ENCODE measurements at places on chromosomes 4 and X.

GRCh38 chrX:111869639-111870034 lies 6.3 kb upstream of the TRPC5OS start:
- DNase-seq = peak; percentile 54

DNA sequence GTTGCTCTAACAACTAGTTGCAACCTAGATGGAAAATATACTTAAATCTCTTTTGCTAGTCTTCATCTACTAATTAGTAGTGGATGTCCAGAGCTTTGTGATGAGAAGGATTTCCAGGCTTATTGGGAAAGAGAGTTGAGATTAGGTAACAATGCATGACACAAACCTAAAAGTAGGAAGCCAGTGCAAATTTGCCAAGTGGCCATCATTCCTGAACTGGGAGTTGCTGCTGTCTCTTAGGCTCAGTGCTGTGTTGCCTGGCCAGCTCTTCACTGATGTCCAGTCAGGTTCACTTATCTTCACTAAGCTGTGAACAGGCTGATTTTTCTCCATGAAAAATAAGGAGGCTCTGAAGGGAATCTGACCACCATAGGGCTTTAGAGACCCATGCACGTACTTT lies 105.6 kb upstream of the AMOT start:
- peak; percentile 18 for DNase-seq

- DNase-seq = no peak
These were observed 786.1 kb upstream of the AADAT start for GRCh38 chr4:170875868-170876267.

- DNase-seq = no peak
These were observed 9.9 kb upstream of the CT47C1 start for GRCh38 chrX:119062750-119063374.

GRCh38 chr4:176323511-176324160 lies 3.9 kb downstream of the SPCS3 start:
- DNase-seq = no peak

DNA sequence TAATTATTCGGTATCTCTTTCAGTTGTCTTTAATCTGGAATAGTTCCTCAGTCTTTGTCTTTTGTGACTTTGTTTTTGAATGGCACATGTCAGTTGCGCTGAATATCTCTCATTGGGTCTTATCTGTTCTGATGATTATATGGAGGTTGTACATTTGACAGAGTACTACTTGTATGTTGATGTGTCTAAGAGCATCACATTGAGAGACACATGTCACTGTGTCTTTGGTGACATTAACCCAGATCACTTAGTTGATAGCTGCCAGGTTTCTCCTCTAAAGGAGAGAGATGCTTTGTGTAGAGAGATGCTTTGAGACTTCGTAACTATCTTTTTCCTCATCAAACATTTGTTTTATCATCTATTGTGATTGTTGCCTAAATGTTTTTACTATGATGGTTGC lies 92.1 kb downstream of the USP9X start:
- DNase-seq = no peak

GRCh38 chr4:52588097-52588496 lies 71.0 kb downstream of the USP46 start:
- DNase-seq = peak; percentile 42

GRCh38 chr4:183129675-183130074 lies 30.6 kb downstream of the WWC2 start:
- DNase-seq = no peak

DNA sequence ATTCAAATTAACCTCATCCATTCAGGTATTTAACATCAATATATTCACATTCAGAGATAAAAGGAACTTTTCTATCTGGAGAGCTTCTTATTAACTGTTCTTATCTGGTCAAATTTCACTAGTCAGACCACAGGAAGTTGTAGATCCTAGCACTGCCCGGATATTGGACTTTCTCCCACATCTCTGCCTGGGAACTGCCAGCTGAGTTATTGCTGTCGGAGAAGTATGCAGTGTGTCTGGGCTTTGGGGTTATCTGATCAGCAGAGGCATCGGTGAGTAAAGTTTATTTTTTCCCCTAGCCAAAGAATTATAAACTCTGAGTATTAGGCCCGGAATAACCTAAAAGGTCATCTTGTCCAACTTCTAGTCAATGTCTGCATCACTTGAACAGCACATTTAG lies 45.1 kb downstream of the OR13H1 start:
- DNase-seq = no peak

DNA sequence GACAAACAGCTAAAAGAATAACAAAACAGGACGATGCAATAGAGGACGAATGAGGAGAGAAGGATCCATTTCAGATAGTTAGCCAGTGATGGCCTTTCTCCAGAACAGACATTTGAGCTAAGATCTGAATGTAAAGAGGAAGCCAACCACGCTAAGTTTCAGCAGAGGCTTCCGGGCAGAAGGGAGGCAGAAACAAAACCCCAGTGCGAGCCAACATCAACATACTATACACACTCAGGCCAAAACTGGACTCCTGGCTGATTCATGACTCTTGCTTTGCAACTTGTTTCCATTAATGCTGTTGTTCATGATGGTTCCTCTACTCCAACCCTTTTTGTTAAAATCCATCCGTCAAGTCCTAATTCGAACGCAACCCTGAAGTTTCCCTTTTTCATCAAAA lies 730.3 kb downstream of the TRIML1 start:
- DNase-seq = no peak

- peak; percentile 57 for DNase-seq
These were observed 56.6 kb upstream of the WDR1 start for GRCh38 chr4:10173037-10173753.

DNA sequence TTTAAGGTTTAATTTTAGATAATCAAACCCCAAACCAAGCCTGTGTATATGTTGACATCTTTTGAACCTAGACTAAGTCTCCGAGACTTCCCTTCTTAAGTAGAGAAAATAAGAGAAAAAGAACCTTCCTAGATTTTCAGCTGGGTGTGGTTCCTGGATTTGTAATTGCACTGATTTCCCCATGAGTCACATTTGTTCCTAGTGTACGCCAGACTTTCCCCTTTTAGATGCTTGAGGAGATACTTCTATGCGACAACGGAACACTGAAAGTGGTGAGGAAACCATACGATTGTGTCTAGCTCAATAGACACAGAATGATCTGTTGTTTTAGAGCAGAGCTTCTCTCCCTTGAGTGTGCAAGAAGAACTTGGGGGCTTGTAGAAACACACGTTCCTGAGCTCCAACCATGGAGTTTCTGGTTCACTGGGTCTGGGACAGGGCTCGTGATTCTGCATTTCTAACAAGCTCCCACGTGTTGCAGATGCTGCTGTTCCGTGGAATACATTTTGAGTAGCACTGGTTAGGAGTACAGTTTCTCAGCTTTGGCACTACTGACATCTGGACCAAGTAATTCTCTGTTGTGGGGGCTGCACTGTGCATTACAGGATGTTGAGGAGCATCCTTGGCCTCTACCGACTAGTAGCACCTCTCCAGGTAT lies 87.1 kb downstream of the AMELX start:
- peak; percentile 17 for DNase-seq

DNA sequence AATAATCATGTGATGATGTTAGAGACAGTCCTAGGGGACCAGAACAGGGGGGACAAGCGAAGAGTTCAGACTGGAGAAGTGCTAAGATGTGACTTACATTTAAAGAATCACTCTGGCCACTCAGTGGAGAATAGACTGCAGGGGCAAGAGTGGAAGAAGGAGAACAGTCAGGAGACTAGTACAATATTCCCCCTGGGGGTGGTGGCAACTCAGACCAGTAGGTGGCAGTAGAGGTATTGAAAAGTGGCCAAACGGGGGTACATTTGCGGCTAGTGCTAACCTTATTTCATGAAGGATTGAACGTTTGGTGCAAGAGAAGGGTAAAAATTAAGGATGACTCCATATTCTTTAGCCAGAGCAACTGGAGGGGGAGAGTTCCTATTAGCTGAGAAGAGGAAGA lies 2.7 kb upstream of the BMX start:
- DNase-seq = peak; percentile 30

- no peak for DNase-seq
These were observed 11.2 kb downstream of the IRF2 start for GRCh38 chr4:184463158-184463557.

DNA sequence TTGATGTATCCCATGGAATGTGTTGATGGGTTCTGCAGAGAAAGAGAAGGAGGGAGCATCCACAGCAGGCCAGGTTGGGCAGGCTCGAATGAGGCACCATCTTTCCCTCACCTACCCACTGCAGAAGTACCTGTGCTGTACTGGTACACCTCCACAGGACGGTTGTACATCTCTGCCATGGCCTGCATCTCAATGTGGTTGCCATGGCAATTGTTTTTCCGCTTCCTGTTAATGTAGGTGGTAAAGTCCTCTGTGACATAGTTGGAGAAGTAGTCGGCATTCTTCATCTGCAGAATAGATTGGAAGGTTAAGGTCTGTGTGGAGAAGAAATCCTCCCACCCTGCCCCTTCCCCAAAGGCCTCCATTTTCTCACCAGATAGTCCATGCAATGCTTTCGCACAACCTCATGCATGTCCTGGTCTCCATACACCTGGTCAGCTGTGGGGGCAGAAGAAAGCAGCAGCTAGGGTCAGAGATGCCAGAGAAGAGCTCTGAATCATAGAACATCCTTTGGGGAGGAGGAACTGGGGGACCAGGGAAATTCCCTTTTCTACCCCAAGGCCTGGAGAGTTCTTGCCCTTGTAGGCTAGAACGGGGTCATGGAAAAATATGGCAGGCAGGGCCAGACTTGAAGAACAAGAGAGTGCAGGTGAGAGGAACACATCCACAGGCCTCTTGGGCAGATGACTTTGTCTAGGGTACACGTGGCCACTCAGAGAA lies 15.9 kb upstream of the PIM2 start:
- no peak for DNase-seq

GRCh38 chr4:175405961-175406360 lies 406.1 kb downstream of the GPM6A start:
- no peak for DNase-seq

GRCh38 chr4:71634364-71634763 lies 149.5 kb downstream of the GC start:
- DNase-seq = no peak

GRCh38 chr4:184960505-184960971 lies 57.8 kb upstream of the HELT start:
- no peak for DNase-seq

DNA sequence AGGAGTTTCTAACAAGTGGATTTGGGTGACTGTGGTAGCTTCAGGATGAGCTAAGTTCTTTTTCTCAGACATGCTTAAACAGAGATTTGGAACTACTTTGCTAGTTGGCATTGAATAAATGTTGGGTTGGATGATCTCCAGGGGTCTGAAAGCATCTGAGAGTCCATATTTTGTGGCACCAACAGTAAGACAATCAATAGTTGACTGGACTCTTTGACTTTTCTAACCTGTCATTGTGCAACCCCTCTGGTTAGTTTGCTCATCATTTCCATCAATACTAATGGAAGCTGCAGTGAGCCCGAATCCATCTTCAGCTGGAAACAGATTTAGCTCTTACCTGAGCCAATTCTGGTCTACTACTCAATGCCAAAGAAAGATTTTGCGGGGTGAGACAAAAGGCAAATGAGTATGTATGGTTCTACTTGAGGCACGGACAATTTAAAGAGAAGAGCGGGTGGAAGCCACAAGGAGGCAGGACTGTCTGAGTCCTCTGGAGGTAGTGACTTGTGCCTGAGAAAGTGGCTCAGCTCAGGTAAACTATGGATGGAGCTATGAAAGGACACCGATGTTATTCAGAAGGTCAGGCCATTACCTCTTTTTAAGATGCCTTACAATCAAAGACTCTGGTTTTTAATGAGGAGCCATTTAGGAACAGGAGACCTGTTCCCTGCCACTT lies 118.7 kb downstream of the MID1IP1 start:
- no peak for DNase-seq

DNA sequence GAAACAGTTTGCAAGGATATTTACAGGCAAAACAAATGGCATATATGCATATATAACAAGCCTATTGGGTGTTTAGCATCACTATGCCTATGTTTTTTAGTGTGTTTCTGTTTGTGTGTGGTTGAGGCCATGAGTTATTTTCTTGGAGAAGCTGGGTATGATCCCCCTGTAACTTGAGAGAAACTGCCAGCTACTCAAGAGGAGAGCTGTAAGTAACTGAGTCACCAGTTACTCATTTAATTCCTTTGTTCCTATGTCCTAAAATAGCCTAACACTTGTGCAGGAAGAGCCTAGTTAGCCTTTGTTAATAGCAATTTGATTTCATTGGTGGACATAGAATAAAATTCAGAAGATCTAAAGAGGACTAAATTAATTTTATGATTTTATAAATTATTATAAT lies 79.1 kb downstream of the PWWP3B start:
- DNase-seq = no peak

- DNase-seq = no peak
These were observed 95.5 kb upstream of the PPP2R3B start for GRCh38 chrX:482192-482701.

Measured in GM03348 (cell line).